ENCODE measurements at places on chromosomes 12 and 14.
A peak's percentile ranks its signal among the peaks of the same experiment; 100 is the strongest.

GRCh38 chr14:61111209-61111665 is 130.2 kb downstream of the SLC38A6 start:
- no peak for DNase-seq

- no peak for DNase-seq
These were observed 19.8 kb upstream of the DHRS7 start for GRCh38 chr14:60184905-60185555.

- DNase-seq, result no peak
These were observed 198.2 kb downstream of the BTG1 start for GRCh38 chr12:91947459-91947858.

GRCh38 chr14:100100032-100100703 is 34.9 kb downstream of the EVL start:
- DNase-seq, result no peak

DNA sequence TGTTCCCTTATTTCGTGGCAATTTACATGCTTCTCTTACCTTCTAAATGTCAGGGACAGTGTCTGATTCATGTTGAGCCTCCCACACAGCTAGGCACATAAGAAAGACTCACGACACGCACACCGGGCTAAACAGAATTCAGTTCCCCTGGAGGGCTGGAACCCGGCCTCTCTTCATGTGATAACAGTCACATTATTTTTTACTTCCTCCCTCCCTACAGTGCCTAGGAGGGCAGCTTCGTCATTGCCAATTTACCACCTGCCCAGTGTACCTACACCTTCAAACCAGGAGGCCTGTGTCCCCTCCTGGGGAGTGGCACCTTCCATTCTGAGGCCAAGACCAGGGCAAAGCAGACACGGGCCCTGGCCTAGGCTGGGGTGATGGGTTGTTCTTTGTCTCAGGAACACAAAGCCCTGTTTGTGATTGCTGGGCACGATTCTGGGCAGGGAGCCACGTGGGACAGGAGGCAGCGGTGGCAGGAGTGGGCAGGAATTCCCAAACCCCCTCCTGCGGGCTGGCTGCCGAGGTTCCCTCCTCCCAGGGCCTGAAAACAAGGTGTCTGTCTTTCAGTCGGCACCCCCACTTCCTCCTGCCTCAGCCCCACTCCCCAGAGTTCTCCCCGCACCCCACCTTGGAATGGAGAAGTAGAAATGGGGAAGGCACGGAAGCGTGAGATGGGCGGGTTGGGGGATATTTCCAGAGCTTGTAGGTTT is 6.8 kb upstream of the RASAL1 start:
- peak; percentile 24 for DNase-seq

DNA sequence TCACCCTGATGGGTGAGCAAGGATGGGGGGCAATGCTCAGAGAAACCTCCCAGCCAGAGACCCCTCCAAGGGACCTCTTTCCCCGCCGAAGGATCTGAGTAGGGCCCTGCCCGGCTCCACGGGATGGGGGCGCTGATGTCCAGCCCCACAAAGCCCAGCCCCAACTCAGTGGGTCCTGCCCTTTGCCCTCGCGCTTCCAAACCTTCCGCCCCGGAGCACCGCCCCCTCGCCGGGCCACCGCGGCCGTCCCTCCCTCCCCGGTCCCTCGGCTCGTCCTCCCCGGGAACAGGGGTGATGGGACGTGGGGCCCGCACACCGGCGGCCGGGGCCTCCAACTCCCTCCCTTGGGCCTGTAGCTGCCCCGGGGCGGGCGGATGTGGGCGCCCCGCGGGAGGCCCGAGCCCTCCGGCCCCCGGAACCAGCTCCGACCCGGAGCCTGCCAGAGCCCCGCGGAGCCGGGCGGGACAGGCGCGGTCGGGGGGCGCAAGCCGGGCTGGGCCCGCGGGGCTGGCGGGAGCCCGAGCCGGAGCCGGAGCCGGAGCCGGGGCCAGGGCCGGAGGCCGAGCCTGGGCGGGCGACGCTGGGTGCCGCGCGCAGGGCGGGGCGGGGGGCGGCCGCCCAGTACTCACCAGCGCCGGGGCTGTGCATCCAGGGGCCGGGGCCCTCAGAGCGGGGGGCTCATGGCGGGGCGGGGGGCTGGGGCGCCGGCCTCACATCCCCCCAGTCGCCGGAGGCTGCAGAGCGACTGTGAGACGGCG is 386 bp downstream of the HDAC7 start:
- peak; percentile 78 for DNase-seq

GRCh38 chr12:29066011-29066588 is 83.0 kb upstream of the FAR2 start:
- DNase-seq, result no peak

- DNase-seq, result no peak
These were observed 7.6 kb downstream of the TMED8 start for GRCh38 chr14:77369285-77369684.

DNA sequence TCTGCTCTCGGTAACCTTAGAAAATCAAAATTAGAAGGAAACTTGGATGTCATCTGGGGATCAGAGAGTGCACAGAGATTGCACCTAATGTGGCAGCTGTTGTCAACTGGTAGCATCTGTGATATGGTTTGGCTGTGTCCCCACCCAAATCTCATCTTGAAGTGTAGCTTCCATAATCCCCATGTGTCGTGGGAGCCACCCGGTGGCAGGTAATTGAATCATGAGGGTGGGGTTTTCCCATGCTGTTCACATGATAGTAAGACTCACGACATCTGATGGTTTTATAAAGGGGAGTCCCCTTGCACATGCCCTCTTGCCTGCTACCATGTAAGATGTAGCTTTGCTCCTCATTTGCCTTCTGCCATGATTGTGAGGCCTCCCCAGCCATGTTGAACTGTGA is 127.7 kb upstream of the SRRM4 start:
- peak; percentile 4 for DNase-seq

- DNase-seq, result peak; percentile 31
These were observed 811 bp downstream of the TMCC3 start for GRCh38 chr12:94649349-94650142.

DNA sequence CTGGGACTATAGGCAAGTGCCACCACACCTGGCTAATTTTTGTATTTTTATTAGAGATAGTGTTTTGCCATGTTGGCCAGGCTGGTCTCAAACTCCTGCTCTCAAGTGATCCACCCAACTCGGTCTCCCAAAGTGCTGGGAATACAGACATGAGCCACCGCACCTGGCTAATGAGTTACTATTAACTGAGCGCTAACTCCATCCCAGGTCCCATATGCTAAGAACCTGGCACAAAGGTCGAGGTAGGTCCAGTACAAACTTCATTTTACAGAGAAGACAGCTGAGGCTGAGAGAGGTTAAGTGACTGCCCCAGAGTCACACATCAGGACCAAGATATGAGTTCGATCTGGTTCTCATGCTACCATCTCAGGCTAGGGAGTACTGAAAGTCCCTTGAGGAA is 4.5 kb upstream of the PLA2G1B start:
- no peak for DNase-seq

- no peak for DNase-seq
These were observed 109.2 kb downstream of the SCARB1 start for GRCh38 chr12:124754491-124754890.

DNA sequence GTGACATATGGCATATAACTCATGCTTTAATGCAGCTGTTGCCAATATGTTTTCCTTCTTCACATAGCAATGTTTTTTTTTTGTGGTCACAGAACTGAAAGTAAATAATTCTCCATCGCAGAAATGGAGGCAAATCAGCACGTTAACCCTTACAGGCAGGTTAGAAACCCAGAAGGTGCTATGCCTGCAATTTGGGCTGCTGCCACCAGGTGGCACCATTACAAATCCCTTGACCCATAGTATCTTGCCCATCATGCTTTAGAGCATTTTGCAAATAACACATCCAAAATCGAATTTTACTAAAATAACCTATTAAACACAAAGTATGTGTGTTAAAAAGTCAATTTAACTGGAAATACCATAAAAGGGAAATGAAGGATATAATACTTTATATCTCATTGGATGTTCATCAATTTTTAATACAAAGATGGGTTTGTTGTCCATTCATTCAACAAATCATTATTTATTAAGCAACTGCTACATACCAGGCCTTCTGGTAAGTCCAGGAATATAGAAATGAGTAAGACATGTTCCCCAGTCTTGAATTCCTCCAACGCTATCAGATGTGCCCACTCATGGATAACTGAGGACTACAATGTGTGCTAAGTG is 340.1 kb downstream of the GLT1D1 start:
- DNase-seq, result peak; percentile 36

GRCh38 chr14:61430066-61430757 is 108.8 kb downstream of the PRKCH start:
- DNase-seq, result no peak

GRCh38 chr12:106919910-106920544 is 35.7 kb upstream of the TMEM263 start:
- no peak for DNase-seq

DNA sequence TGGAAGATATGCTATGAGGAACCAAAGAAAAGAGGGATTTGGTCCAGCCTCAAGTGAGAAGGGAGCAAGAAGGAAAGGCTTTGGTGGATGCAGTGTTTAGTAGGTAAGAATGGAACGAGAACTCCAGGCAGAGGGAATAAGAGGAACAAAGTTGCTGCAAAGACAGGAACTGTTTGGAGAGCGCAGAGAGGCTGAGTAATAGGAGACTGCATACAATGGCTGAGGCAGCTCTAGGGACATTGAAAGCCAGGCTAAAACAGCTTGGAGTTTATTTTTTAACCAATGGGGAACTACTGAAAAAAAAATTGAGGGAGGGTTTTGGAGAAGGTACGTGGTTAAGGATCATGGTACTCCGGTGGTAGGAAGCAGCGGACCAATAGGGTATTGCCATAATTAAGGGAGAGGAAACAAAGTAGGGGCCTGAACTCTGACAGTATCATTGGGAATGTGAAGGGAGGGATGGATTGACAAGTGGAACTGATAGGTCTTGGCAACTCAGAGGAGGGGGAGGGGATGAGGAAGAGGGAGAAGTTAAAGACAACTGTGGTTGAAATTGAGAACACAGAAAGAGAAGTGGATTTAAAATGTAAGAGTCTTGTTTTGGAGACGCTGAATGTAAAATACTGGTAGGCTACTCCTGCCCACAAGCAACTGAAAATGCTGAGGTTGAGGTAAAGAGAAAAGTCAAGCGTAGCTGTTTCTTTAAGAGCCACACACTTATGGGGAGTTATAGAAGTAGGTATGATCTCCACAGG is 4.8 kb downstream of the ASCL4 start:
- DNase-seq, result no peak

GRCh38 chr12:5973461-5974115 is 28.5 kb upstream of the ANO2 start:
- no peak for DNase-seq

- DNase-seq, result no peak
These were observed 135.6 kb upstream of the ARHGAP5 start for GRCh38 chr14:31941487-31941886.

DNA sequence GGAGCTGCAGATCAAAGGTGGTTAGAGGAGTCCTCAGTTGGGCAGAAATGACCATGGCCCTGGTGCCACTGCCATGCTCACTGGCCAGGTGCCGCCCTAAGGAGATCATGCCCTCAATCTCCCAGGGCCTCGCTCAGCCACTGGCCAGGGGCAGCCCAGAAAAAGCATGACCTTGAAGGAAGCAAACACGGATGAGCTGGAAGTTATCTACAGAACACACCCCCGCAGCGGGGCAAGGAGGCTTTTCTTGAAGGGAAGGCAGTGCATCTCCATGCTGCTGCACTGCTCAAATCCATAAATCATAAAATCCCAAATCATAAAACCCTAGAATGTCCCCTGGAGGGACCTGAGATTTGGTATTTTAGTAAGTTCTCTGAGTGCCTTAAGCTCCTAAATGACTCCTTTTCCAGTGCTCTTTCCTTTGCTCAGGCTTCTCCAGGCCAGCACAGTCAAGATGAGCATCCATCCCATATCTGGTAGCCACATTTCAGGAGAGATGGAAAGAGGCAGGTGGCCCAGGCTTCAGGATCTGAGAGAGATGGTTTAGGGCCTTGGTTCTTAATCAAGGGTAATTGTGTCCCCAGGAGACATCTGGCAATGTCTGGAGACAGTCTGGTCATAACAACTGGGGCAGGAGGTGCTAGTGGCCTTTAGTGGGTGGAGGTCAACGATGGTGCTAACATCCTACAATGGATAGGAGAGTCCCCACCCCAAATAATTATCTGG is 217.3 kb downstream of the RBM19 start:
- no peak for DNase-seq

- no peak for DNase-seq
These were observed 971.7 kb downstream of the FLRT2 start for GRCh38 chr14:86501611-86502010.

GRCh38 chr12:9331218-9331626 is 123.0 kb upstream of the PZP start:
- peak; percentile 79 for DNase-seq

GRCh38 chr12:105459760-105460330 is 129.4 kb downstream of the C12orf75 start:
- no peak for DNase-seq

GRCh38 chr14:100105357-100106169 is 40.3 kb downstream of the EVL start:
- DNase-seq, result no peak

- no peak for DNase-seq
These were observed 216.8 kb downstream of the TTC8 start for GRCh38 chr14:89041257-89041582.

GRCh38 chr14:89373185-89373584 is 43.8 kb downstream of the FOXN3 start:
- DNase-seq, result no peak

DNA sequence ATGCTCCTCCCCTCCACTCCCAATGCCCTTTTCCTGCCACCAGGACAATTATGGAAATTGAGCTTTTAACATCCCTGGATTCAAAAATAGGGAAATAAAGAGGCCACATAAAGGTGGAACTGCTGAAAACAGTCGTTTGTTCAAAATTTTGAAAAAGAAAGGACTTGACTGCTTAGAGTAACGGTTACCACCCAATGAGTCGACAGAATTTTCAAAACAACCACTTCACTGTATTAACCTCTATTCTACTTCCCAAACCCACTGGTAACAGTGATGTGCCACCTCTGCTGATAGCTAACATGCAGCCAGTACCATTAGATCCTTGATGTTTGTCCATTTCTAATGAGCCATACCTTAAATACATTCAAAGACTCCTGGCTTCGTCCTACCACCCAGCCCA is 4.9 kb downstream of the ST8SIA1 start:
- DNase-seq, result no peak

DNA sequence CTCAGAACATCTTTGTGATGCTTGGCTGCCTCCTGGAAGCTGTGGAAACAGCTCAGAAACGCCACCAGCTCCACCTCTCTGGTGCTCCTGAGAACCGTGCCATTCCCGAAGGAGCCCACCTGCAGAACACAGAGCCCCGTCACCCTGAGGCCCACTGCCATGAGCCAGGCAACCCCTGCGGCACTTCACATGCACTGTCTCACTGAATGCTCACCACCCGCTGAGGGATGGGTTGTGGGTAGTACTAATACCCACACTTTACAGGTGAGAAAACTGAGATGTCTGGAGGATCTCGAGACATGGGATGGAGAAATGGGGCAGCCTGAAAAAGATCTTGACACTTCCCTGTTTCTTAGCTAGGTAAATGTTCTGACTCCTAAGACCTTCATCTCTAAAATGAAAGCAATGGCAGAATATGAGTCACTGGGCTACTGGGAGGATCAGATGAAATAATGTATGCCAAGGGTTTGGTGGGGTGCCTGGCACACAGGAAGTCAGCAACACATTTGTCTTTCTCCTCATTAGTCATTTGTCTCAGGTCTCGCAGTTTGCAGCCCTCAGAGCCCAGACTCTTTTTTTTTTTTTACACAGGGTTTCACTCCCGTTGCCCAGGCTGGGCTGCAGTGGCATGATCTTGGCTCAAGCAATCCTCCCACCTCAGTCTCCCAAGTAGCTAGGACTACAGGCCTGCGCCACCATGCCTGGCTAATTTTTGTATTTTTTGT is 5.3 kb downstream of the OASL start:
- peak; percentile 65 for DNase-seq

GRCh38 chr12:100414739-100415138 is 57.9 kb downstream of the SLC17A8 start:
- DNase-seq, result no peak
